Retina (tissue), 1 donor: ENCODE measurements at places on chromosomes 3 and 15.

- no peak for DNase-seq
Measured at GRCh38 chr3:162348912-162349311, 852.3 kb downstream of the OTOL1 start.

GRCh38 chr3:183080628-183081027, 18.7 kb downstream of the MCCC1 start:
- no peak for DNase-seq

GRCh38 chr3:144011251-144011799, 39.7 kb downstream of the DIPK2A start:
- no peak for DNase-seq

GRCh38 chr15:51503003-51503402, 119.6 kb downstream of the DMXL2 start:
- no peak for DNase-seq
